ENCODE measurements at places on chromosomes 16 and 17.

- no peak for DNase-seq
These were observed 830 bp downstream of the SPACA3 start for GRCh38 chr17:32992321-32993033.

DNA sequence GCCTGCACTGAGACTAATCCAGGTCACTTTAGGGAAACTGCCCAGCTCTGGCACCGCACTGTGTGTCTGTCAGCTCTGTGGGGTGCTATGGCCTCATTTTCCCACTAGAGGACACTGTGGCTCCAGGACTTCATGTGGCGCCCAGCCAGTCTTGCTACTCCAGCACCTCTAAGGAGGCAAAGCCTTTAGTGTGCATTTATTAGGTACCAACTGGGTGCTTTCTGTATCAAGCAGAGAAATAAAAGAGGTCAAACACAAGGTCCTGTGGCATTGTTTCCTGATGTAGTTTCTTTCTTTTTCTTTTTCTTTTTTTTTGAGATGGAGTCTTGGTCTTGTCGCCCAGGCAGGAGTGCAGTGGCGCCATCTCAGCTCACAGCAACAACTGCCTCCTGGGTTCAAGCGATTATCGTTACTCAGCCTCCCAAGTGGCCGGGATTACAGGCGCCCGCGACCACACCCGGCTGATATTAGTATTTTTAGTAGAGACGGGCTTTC lies 12.5 kb upstream of the RHBDL3 start:
- DNase-seq, result peak; percentile 61

GRCh38 chr16:79845734-79846135 lies 245.2 kb upstream of the MAF start:
- DNase-seq, result no peak

- DNase-seq, result no peak
These were observed 20.1 kb downstream of the SIAH1 start for GRCh38 chr16:48365025-48365600.

GRCh38 chr16:75260851-75261589 lies 9.6 kb upstream of the BCAR1 start:
- no peak for DNase-seq

- no peak for DNase-seq
These were observed 5.2 kb upstream of the SPHK1 start for GRCh38 chr17:76379275-76379641.

DNA sequence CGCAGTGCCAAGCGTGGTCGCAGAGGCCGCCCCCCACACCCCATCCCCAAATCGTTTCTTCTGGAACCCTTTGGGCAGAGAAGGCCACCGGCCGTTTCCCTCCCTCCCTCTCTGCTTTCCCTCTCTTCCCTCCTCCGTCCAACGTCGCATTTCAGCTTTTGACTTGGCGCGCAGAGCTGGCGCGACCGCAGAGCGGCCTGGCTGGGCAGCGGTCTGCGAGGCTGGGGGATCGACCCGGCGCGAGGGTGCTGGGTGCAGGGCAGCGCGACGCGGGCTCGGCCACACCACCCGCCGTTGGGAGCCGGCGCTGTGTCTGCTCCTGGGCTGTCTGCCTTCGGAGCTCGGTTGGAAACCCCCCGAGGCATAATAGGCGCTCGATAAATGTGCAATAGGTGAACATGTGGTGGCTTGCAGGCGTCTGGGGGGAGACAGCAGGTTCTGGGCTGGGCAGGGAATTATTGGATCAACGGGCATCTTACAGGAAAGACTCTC lies 2.8 kb upstream of the NTN3 start:
- DNase-seq, result no peak

- DNase-seq, result no peak
These were observed 33.7 kb downstream of the LITAFD start for GRCh38 chr16:8915722-8916301.

GRCh38 chr17:3852561-3852960 lies 6.5 kb upstream of the NCBP3 start:
- no peak for DNase-seq

GRCh38 chr16:57179215-57179828 lies 6.5 kb downstream of the PSME3IP1 start:
- no peak for DNase-seq

DNA sequence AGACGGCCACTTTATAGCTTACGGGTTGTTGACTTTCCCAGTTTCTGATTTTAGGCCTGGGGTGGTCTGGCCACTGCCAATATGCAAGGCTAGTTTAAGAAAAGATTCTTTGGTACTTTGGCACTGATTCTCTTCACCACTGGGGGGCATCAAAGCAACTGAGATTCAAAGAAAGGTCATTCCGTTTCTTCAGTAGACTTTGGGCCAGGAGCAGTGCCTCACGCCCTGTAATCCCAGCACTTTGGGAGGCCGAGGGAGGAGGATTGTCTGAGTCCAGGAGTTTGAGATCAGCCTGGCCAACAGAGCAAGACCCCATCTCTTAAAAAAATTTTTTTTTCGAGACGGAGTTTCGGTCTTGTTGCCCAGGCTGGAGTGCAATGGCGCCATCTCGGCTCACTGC lies 53.0 kb downstream of the RPA1 start:
- DNase-seq, result peak; percentile 29

DNA sequence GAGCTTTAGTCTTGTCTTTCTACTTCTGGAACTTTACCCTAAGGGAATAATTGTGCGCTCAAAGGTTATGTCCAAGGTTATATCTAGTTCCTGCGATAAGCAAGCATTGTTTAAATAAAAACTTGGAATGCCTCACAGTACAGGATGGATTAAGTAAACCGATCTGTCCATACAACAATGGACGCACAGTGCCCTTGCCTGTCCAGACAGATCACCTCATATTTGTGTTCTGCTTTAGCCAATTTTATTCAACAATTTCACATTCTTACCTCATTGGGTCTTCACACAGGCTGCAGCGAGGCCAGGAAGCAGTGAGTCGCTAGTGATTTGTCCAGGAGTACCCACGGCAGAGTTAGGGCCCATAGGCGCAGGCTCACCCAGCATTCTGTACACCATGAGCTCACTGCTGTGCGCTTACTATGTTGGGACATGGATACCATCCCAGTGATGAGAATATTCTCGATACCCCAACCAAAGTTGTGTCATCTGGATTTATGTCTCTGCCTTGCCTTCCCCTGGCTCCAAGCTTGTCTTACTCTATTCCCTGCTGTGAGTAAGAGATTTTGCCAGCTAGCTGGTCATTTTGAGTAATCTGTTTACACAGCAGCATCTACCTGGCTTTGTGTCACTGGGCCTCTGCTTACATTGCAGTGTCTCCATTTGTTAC lies 39.8 kb downstream of the USP43 start:
- DNase-seq, result no peak

DNA sequence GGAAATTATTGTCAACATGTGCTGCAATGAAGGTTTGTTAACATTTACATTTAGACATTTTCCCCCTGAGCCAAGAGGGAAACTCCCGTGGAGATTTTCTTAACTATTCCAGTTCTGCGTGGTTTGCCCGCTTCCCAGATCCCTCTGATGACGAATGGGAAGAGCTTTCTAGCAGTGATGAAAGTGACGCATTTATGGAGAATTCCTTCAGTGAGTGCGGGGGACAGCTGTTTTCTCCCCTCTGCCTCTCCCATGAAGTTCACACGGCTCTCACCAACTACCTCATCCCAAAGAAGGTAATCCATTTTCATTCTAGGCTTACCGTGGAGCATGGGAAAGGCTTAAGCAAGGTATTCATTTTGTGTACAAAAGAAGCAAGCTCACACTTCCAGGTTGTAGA lies 18.2 kb downstream of the HEATR3 start:
- no peak for DNase-seq

- DNase-seq, result no peak
These were observed 9.6 kb downstream of the VPS53 start for GRCh38 chr17:705011-705410.

DNA sequence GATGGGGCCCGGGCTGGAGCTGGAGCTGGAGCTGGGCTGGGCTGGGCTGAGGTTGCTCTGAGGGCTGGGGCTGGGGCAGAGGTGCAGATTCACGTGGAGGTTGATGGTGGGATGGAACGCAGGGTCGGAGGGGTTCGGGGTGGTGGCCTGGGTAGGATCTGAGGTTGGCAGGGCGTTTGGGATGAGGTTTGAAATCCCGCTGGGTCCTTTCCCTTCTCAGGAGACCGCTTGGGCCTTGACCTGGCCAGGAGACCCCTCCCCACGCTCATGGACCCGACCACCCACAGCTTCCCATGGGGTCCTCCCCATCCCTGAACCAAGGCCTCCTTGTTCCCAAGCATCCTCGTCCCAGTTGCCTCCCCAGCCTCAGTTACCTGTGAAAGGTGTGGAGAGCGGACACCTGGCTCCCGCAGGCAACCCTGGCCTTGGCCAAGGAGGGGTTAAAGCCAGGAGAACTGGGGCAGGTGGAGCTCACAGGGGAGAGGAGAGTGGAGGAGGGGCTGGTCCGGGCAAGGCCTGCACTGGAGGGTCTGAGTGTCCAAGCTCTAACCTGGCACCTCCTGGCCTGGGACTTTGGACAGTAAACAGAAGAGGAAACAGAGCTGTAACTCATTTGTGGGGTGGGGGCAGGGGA lies at the start of gene ASGR2:
Gene ASGR2, minus strand, starts transcription at position 582 of the 634 bp plus-strand sequence. CDS start 582 bp downstream, outside the sequence.
- no peak for DNase-seq

GRCh38 chr16:52727441-52727840 lies 180.5 kb upstream of the TOX3 start:
- no peak for DNase-seq

- DNase-seq, result no peak
These were observed 1.3 kb downstream of the CMTR2 start for GRCh38 chr16:71287911-71288310.

- DNase-seq, result no peak
These were observed 4.5 kb upstream of the ACSF3 start for GRCh38 chr16:89089120-89089519.

DNA sequence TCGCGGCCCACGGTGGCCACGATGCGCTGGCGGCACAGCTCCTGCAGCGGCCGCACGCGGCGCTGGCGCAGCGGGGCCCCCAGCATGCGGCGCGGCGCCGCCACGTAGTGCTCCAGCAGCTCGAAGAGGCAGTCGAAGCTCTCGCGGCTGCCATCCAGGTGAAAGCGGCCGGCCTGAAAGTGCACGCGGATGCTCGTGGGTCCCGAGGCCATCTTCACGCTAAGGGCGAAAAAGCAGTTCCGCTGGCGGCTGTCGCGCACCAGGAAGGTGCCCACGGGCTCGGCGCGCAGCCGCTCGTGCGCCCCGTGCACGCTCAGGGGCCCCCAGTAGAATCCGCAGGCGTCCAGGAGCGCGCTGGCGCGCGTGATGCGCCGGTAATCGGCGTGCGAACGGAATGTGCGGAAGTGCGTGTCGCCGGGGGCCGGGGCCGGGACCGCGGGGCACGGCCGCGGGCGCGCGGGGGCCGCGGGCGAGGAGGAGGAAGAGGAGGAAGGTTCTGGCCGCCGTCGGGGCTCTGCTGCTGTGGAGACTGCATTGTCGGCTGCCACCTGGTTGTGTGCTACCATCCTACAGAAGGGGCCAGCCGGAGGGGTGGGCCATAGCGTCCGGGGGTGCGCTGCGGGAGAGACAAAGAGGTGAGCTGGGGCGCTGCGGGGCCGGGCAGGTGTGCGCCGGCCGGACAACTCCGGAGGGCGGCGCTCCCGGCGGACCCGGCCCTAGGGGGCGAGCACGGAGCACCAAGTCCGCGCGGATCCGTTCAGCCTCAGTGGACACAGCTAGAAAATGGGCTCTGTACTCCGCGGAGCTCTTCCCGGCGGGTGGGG lies 879 bp downstream of the SOCS1 start:
- DNase-seq, result no peak

GRCh38 chr17:27319541-27320221 lies 25.8 kb downstream of the WSB1 start:
- peak; percentile 43 for DNase-seq

DNA sequence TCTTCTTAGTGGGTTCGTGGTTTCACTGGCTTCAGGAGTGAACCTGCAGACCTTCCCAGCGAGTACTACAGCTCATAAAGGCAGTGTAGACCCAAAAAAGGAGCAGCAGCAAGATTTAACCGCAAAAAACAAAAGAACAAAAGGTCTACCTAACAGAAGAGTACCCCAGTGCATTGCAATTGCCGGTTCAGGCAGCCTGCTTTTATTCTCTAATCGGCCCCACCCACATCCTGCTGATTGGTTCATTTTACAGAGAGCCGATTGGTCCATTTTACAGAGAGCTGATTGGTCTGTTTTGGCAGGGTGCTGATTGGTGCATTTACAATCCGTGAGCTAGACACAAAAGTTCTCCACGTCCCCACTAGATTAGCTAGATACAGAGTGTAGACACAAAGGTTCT lies 2.0 kb upstream of the ARRB2 start:
- no peak for DNase-seq

DNA sequence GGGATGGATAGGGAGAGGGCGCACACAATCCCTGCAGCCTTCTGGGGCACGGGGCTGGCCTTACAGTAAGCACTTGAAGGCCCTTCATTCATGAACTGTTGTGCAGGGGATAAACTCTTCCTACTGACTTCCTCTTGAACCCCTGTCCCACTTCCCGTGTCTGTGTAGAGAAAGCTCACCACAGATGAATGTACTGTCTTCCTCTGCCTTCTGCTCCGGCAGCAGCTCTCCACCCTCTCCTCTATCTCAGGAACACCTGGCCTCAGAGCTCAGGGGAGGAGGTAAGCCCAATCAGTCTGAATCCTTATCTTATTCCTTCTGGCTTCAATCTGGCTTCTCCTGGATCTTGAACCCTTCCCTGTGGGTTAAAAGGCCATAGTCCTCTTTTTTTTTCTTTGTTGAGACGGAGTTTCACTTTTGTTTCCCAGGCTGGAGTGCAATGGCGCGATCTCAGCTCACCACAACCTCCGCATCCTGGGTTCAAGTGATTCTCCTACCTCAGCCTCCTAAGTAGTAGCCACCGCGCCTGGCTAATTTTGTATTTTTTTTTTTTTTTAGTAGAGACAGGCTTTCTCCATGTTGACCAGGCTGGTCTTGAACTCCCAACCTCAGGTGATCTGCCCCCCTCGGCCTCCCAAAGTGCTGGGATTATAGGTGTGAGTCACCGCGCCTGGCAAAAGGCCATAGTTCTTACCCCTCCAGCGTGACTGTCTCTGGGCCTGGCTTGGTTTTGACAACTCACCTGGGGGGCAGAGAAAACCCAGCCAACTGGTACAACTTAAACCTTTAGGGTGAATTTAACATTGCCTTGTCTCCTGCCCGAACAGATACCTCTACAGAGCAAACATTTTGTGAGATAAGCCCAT lies 7.2 kb upstream of the SLC52A1 start:
- DNase-seq, result no peak

GRCh38 chr17:48645639-48646182 lies 19.6 kb upstream of the HOXB9 start:
- DNase-seq, result no peak

DNA sequence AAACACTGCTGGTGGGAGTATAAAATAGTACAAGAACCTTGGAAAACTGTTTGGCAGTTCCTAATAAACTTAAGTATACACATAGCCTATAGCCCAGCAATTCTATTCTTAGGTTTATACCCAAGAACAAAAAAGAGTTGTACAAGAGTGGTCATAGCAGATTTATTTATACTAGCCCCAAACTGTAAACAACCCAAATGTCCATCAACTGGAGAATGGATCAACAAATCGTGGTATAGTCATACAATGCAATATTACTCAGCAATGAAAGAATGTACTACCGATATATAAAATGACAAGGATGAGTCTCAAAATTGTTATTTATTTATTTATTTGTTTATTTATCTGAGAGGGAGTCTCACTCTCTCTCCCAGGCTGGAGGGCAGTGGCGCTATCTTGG lies 23.1 kb downstream of the GNGT2 start:
- DNase-seq, result no peak

- DNase-seq, result peak; percentile 57
These were observed at the start of gene METRNL for GRCh38 chr17:83079352-83079747. TSS of gene METRNL (plus strand) at chr17:83079609. CDS start at chr17:83079816, 207 bp downstream.

- DNase-seq, result no peak
These were observed 228.9 kb upstream of the RPL38 start for GRCh38 chr17:73974536-73974935.

Measured in LHCN-M2 (cell line).